ENCODE measurements at places on chromosomes 2 and 18.

GRCh38 chr2:113228991-113229716 is 49.6 kb downstream of the PAX8 start:
- no peak for DNase-seq

- no peak for DNase-seq
These were observed 24.4 kb upstream of the ACKR3 start for GRCh38 chr2:236545248-236545658.

- DNase-seq = no peak
These were observed 30.8 kb downstream of the CDKL4 start for GRCh38 chr2:39213015-39213414.

DNA sequence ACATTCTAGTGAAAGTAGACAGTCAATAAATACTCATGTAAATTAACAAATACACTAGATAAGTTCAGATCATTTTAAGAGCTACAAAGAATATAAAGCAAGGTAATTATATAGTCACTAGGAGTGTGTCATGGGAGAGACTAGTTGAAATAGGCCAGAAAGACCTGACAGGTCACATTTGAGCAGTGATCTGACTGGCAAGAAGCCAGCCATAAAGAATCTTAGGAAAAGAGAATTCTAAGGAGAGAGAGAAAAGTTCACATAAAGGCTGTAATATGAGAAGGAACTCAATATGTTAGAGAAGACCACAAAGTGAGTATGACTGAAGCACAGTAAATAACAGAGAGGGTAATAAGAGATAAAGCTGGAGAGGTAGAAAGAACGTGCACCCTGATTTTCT is 31.2 kb downstream of the VSNL1 start:
- no peak for DNase-seq

DNA sequence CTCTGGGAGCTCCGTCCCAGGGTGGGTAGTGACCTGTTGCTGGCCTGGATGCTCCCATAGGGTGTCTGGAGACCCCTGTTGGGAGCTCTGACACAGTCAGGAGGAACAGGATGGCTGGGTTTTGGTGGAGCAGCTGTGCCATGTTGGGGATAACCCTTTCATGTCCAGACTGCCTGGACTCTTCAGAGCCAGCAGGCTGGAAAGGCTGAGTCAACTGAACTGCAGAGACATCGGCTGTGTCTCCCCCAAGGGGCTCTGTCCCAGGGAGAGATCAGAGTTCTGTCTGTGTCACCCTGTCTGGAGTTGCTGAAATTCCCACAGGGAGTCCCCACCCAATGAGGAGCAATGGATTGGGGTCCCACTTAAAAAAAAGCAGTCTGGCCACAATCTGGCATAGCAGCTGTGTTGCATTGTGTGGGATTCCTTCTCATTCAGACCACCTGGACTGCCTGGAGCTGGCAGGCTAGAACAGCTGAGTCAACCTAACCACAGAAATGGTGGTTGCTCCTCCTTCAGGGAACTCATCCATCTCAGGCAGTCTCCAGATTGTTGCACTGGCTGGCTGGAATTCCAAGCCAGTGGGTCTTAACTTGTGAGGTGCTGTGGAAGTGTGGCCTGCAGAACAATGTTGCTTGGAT is 37.2 kb downstream of the AGPS start:
- DNase-seq = no peak

DNA sequence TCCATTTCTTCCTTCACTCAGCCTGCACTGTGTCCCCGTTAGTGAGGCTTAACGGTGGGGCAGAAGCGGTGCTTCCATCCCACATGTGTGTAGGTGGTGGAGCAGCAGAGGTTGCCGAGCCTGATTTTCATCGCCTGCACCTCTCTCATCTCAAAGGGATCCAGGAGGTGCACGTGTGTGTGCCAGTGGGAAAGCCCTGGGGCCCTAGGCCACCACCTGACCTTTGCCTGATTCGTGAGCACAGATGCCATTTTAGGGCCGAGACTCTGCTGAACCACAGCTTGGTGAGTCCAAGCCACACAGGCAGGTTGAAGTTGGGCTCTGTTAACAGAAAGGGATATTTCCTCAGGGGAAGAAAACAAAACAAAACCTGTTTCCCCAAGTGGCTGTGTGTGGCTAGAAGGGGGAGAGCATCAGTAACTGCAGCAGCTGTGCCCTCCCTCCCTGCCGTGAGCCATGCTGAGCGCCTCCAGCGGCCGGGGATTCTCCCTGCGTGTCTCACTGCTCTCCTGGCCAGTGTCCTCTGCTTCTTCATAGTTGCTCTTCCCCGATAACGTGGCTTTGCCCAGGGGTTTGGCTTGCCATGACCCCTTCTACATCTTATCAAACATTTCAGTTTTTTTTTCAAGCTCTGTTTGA is 81.5 kb downstream of the MAPRE2 start:
- DNase-seq = no peak

GRCh38 chr2:69381337-69381737 is 5.7 kb downstream of the GFPT1 start:
- DNase-seq = no peak

DNA sequence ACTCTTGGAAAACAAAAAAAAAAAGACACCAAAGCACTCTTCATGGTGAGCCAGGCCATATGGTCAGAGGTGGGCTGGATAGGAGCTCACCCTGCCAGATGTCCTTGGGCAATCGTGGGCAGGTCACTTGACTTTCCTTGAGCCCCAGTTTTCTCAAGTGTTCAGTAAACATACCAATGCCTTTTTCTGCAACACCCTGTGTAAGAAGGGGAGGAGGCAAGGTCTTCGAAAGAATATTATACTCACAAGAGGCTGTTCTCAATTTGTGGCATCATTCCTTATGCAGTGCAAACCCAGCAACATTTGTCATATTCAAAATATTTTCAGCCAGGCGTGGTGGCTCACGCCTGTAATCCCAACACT is 22.9 kb upstream of the TMEM87B start:
- DNase-seq = no peak

GRCh38 chr2:27569398-27569797 is 13.4 kb upstream of the ZNF512 start:
- no peak for DNase-seq

- no peak for DNase-seq
These were observed 4.3 kb downstream of the NAB1 start for GRCh38 chr2:190653231-190653630.

- no peak for DNase-seq
These were observed 21.4 kb upstream of the MYO3B start for GRCh38 chr2:170156592-170156991.

DNA sequence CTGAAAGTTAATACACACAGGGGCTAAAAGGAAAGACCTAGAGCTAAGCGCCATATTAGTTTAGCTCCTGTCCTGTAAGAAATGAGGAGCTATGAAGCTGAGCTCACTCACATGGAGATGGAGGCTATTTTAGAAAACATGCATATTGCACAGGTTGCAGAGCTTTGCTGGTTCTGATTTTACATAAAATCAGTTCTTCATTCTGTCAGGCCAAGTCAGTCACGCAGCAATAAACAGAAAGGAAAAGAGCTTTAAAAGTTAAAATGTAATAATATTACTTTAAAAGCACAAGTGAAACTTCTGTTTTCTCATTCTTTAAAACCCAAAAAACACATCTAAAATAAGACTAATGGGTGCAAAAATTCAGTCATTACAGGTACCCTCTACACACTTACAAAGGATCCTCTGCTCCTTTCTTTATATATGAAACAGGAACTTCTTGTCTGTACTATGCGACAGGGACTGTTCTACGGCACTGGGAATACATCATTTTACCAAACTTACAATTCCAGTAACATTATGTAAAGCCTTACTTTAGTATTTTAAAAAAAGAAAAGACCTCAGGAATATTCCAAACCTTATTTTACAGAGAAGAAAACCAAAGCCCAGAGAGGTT is 113.8 kb downstream of the THADA start:
- DNase-seq = no peak

DNA sequence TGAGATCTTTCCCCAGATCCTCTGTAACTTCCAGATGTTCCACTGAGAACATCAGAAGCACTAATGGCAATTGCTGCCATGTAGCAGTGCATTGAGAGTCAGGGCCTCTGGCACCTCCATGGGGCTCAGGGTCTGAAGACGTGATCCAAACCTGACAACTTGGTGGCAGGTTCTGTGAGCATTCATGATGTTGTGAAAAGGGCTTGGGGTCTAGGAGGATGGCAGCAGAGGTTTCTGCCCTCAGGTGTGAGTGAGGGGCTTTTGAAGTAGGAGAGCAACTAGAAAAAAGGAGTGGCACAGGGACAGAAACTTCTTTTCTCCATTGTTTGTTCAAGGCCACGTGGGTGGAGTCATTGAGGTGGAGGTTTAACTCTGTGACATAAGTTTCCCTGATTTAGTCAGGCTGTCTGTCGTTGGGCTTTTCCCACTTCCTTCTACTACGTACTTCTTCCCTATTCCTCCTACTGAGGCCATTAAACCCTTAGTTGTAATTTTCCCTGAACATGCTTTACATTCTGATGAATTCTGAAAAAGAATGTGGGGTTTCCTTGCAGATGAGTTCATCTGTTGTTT is 13.1 kb downstream of the CFLAR start:
- DNase-seq = no peak

DNA sequence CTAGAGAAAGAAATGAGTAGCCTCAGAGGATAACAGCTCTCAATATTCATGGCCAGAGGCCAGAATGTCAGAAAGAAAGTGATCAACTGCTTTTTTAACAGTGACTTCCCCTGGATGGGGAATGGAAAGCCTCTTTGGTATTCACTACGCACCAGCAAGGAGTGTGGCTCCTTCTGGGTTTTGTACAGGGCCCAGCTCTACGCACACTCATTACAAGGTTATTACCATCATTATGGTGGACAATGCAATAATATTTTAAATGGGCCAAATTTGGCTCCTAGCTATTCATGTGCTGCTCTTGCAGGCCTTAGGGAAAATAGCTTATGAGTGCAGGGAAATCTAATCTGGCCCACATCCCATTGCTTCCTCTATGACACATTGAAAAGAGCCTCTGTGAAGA is 1149.5 kb upstream of the FANCL start:
- DNase-seq = no peak

GRCh38 chr2:27013738-27014137 is 19.0 kb upstream of the TMEM214 start:
- DNase-seq = no peak

- no peak for DNase-seq
These were observed 63.9 kb downstream of the PPP1R1C start for GRCh38 chr2:182049372-182050148.

DNA sequence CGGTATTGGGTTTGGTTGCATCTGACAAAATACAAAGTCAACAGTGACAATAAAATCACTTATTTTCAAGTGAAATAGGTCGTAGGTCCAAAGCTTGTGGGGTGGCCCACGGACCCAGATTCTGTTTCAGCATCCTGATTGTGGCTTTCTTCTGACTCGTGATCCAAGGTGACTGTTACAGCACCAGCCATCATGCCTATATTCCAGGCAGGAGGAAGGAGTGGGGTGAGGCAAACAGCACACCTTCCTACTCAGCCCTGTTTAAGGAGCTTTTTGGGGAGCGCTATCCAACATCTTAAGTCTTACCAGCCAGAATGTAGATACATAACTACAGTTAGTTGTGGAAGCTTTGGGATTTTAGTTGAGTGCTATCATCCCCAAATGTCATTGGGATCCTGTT is 8.7 kb upstream of the SNORC start:
- no peak for DNase-seq

GRCh38 chr2:227374158-227374557 is 4.9 kb downstream of the TM4SF20 start:
- DNase-seq = no peak

DNA sequence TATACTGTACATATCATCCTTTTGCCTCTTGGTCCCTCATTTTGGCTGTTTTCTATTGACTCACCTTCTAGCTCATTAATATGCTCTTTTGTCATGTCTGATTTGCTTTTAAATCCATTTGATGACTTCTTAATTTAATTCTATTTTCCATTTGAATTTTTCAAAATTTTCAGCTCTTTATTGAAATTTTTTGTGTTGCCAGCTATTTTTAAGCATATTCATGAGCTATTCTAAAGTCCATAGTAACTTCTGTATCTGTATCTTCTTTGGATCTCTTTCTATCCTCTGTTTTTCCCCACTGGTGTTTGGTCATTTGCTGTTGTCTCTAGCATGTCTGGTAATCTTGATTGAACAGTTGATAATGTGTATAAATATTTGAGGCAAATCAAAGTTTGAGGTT is 227.8 kb downstream of the NDUFA10 start:
- DNase-seq = no peak

DNA sequence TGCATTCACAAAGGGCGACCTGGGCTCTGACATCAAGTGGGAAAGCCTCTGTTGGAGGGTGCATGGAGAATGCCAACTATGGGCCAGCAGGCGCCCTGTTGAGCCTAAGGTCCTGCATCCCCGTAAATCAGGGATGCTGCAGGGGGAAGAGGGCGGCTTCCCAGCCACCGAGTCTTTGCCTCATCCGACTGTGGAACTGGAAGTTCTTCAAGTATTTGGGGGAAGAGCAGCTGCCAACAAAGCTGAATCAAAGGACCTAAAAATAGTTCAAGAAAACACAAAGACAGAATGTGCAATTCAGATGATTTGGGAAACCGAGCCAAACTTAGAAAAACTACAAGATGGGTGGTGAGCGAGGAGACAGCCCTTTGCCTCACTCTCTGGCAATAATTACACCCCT is 281.1 kb upstream of the MGAT5 start:
- no peak for DNase-seq

DNA sequence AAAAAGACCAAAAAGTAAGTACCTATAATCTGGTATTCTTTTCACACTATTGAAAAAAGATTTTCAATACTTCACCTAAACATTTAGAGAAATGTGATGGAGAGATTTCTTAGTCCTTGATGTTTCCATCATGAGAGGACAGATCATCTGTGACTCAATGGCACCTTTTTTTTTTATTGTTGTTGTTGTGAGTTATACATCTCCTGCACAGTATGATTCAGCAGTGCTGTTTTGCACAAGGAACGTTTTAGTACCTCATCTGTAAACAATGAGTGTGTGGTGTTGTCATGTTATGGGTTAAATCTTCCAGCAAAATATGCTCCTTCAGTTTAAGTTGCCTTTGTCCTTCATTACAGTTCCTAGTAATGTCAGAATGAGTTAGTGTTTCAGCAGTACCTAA is 2.2 kb downstream of the KIAA1328 start:
- DNase-seq = no peak

DNA sequence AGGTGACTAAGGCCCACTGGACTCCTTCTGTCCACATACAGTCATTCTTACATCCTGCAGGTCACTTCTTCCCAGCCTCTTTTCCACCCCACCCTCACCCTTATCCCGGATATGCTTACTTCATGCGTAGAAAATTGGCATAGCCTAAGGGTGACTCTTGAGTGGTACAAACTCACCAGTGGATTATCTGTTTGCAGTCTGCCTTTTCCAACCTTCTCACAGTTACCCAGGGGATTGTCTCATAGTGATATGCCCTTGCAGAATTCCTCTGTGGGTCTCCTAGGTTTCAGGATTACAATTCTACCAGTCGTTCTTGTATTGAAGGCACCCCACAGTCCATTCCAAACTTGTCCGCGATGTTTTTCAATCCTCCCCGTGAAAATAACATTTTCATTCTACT is 752.9 kb upstream of the HS6ST1 start:
- no peak for DNase-seq
